ENCODE measurements at places on chromosomes 7 and 10. TPM values are rescaled to one million over a fixed set of nuclear protein-coding genes. Genes with fewer than 3 reads are reported as not detected.

DNA sequence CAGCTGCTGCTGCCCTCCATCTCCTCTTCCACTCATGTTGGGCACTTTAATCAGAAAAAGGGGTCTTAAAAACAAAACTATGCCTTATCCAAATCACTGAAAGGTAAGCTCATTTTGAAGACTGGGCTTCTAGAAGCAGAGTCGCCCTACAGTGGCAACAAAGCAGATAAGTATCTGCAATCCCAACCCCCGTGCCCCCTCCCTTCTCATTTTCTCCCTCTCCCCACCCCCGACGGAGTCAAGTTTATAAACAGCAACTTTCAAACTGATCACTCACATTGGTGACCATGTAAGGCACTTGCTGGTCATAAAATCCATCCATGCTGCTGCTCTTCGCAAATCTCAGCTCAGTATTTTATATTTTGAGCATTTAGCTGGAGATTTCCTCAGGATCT is 738 bp downstream of the ETV1 start:
- H3K4me3 ChIP-seq, result no peak overlapping the region
- H3K27ac ChIP-seq, result no peak overlapping the region
- no peaks in the 10 kb centered on the region for H3K36me3 ChIP-seq
- DNase-seq, result no peak
- no peaks in the 10 kb centered on the region for H3K4me1 ChIP-seq

TIMM23B gene
- 20.6 TPM for total RNA-seq

DNA sequence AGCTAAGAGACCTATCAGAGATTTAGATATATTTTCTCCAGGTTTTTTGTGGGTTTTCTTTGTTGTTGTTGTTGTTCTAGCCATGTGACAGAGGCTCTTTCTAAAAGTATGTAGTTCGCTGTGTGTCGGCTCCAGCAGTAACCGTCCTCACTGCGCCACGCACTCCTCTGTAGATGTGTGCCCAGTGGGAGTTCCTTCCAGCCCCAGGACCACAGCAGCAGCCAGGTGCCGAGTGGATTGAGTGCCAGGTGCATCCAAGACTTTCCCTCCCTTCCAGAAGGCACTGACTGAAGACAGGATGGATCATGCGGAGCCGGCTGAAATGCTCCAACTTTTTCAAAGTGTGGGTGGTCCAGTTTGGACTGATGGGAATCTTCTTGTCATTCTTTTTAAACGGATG is 31.8 kb downstream of the WDR86 start:
- no peak overlapping the region for H3K4me3 ChIP-seq
- peaks cover 10% of the 10 kb centered on the region for H3K27me3 ChIP-seq
- no peak overlapping the region for H3K27ac ChIP-seq
- DNase-seq, result no peak

GRCh38 chr7:33790746-33791145 is 114.6 kb upstream of the BMPER start:
- H3K27me3 ChIP-seq, result no peaks in the 10 kb centered on the region
- no peak for DNase-seq
- no peaks in the 10 kb centered on the region for H3K36me3 ChIP-seq
- no peak overlapping the region for H3K4me3 ChIP-seq
- H3K4me1 ChIP-seq, result peaks cover 3% of the 10 kb centered on the region
